Activated CD4-positive, alpha-beta T cell treated with anti-CD3 and anti-CD28 coated beads, Interleukin-2, amount 10 ng/mL, durations not matched to agents 7 days and 5 days (primary cell): ENCODE measurements at places on chromosomes 1 and 21.

DNA sequence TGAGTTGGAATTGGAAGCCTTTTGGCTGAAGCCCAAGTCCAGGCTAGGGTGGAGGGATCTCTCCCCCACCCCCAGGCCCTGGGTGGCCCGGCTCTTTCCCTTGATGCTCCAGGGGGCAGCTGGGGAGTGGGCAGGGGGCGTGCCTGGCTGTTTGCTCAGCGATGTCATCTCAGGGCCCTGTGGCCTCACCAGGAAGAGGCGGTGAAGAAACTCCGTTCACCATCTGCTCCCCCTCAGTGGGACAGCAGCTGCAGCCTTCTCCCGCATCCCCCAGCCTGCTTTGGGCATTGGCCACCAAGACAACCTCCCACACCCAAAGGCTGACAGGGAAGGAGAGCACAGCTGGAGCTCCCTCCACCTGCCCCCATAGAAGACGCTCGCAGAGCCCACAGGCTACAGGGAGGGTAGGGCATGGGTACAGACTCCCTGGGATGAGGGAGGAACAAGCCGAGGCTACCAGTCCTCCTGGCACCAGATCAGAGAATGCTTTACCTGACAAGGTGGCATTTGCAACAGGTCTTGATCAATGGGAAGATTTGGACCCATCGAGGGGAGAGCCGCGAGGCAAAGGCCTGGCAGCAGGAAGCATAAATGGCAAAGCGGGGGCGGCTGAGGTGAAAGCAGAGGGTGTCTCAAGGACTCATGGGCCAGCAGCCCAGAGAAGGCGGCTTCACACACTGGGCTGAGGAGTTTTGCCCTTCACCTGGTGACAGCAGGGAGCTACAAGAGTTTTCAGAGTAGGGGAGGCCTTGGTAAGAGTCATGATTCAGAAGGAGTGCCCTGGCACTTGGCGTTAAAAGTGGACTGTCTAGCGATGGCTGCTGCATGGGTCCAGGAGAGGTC, 6.5 kb upstream of the GUCA2A start:
- no peak for DNase-seq

DNA sequence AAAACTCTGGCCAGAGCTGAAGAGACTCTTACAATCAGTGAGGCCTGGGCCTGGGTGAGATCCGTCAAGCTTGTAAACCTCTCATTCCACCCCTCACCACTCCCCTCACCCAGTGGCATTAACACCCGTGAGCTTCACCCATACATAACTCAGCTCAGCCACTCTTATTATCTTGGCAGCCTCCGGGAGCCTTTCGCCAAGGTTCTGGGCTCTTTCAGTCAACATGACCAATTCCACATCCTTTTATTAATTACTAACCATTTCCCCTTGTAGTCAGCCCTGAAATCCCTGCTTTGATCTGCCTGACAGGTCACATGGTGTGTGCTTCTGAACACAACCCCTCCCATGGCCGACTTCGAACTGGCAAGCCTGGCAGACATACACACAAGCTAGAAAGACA, 134.8 kb downstream of the SETD4 start:
- DNase-seq, result no peak

DNA sequence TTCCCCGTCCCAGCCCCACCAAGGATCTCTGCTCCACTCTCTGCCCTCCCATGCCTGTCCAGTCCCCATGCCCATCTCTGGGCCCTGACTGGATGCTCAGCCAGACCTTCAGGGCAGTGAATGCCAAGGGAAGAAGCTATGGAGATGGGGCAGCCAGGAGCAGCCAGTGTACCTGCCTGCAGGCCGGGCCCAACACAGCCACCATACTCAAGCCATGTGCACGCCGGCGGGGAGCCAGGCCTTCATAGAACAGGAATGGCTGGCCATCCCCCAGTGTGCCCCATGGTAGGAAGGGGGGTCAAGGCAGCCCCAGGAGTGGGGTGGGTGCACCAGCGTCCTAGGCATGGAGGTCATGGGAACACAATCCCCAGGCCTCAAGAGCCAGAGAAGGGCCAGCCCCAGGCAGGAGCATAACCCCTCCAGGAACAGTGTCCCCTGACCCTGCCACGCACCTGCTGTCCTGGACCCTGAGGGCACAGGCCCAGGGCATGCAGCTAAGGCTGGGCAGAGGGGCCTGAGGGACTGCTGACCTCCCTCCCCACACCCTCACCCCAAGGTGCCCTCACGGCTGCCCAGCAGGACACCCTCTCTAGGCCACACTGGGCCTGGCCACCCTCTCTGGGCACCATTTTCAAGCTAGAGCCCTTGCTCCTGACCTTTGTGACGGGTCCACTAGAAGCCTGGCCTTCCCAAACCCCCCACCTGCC, 20.3 kb upstream of the ARF1 start:
- DNase-seq, result no peak

GRCh38 chr1:111776391-111776790, 20.7 kb downstream of the DDX20 start:
- DNase-seq, result no peak

- no peak for DNase-seq
Measured at GRCh38 chr1:85342207-85342606, 65.8 kb upstream of the BCL10 start.

DNA sequence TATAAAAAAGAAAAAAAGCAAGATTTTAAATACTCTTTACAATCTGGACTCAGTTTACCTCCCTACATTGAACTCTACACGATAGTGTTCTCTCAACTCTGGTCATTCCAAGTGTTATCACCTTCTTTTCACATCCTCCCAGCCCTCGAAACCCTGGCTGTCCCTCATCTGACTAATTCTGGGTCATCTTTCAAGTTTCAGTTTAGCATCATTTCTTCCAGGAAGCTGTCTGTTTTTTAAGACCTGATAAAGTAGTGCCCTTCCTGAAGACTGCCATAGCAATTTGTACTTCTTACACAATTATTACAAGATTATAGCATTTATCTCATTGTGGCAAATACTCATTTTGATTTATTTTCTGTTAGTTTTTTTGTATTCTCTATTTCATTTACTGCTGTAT, 1.2 kb downstream of the ALG14 start:
- DNase-seq, result no peak

DNA sequence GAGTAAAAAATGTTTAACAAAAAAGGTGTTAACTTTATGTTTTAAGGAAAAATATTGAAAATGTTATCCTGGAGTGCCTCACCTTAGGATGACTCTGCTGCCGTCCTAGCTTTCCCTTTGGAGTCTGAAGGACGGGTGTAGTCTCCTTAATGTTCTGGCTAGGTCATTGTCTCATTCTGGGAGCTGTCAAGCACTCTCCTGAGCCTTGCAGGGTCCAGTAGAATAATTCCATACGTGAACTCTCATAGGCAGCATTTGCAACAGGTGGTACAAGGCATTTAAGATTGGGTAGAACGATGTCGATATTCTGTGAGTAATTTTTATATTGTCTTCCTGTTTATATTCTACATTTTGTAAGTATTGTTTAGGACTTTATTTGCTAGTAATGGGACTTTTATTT, 283.6 kb upstream of the C1orf105 start:
- DNase-seq, result no peak

- DNase-seq, result no peak
Measured at GRCh38 chr1:204341380-204341779, 18.3 kb downstream of the PLEKHA6 start.

- DNase-seq, result no peak
Measured at GRCh38 chr1:153680120-153680403, 1.6 kb downstream of the NPR1 start.
